ENCODE measurements at places on chromosomes 5 and 9.

DNA sequence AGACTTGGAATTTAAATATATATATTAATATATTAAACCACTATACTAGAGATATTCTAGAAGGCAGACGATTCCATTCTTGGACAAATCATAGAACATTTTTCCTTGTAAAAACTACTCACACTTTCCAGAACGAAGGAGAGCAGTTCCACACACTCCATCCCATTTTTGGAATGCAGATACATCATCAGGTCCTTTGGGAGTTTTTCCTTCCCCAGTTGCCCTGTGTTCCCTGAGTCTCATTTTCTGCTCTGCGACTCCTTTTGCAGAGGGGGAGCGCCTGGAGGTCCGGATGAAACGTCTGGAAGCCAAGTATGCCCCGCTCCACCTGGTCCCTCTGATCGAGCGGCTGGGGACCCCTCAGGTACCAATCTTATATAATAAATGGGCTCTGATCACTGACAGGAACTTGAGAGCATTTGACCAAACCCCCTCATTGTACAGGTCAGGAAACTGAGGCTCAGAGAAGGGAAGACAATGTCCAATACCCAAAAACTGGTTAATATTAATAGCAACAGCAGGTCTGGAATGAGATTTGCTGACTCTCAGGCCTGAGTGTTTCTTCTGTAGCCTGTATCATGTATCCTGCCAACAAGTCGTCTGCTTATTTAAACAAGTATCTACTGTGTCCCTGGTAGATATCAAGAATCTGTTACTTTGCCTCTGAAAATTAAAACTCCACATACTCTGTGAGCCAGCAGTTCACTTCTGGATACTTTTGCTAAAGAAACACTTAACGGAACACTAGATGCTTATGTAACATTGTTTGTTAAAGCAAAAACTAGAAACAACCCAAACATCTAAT lies 76.8 kb upstream of the NIPAL4 start:
- no peak for DNase-seq

DNA sequence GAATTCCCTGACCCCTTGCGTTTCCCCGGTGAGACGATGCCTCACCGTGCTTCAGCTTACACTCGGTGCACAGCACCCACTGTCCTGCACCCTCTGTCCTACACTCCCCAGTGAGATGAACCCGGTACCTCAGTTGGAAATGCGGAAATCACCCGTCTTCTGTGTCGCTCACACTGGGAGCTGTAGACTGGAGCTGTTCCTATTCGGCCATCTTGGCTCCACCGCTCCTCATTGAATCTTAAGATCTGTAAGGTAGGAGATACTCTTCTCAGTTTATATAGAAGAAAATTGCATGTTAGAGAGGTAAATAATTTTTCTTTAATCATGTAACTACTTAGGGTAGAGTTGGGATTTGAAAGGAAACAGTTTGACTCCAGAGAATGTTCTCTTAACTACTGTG lies 62.2 kb downstream of the DMRTA1 start:
- DNase-seq: no peak

DNA sequence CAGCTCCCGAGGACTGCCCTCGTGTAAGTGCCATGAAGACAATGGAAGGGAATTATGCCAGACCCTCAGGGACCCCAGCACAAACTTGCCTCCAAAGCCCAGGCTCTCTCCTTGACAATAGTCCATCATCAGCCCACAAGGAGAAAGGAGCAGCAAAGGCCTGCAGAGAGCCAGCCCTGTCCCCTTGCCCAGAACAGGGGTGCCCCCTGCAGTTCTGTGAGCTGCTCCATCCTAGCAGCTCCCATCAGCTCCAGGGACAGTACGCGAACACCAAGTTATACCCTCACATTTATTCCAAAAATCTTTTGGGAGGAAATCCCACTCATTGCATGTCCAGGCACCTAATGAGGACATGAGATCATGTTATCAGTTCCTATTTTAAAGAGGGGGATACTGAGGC lies 11.1 kb downstream of the BARX1 start:
- no peak for DNase-seq

DNA sequence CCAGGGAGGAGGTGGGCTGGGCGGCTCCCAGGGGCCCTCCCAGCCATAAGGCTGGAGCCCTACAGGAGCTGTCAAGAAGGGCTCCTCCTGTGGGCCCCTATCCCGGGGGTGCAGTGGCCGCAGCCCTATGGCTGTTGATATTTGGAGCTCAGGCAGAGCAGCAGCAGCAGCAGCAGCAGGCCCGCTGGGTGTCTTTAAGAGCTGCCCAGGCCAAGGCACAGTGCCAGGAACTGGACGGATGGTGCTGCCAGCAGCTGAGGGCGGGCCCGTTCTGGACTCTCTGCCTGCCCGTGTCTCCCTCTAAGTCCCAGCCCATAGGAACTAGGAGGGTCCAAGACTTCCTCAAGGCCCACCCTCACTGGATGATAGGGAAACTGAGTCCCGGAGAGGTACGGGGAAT lies 3.6 kb downstream of the AK1 start:
- DNase-seq: no peak

- no peak for DNase-seq
Measured at GRCh38 chr5:172405226-172406107, 48.9 kb downstream of the SH3PXD2B start.
